Adipocyte (in vitro differentiated cells): ENCODE measurements at places on chromosomes 11 and 22.

DNA sequence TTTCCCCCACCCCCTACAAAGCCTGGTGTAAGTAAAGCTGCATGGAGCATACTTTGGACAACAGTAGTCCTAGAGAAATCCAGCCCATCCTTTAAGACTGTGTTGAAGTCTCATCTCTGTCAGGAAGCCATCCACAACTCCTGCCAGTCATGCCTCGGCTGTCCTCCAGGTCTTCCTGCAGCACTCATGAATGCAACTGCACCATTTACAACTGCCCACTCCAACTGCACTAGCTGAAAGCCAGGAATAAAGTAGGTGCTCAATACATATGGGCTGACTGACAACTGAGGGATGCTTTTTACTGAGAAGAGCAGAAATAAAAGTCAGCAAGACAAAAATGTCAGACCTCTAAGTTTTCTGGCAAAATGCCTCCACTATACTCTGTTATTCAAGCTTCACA, 27.4 kb downstream of the IL18BP start:
- no peak for DNase-seq

- DNase-seq: peak; percentile 98
Observed at GRCh38 chr11:63986156-63986931, at the start of gene OTUB1. Gene OTUB1 (plus strand): TSS chr11:63986438. CDS start chr11:63986457, 19 bp downstream.

DNA sequence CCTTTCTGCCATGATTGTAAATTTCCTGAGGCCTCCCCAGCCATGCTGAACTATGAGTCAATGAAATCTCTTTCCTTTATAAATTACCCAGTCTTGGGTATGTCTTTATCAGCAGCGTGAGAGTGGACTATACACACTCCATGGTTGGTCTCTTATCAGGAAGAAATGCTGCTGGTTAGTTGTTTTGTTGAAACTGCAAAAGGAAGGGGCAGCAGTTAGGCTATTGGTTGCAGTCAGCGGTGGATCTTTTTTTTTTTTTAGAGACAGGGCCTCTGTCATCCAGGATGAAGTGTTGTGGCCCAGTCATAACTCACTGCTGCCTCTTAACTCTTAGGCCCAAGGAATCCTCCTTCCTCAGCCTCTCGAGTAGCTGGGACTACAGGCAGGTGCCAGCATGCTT, 51.7 kb downstream of the HSD17B12 start:
- DNase-seq: no peak

DNA sequence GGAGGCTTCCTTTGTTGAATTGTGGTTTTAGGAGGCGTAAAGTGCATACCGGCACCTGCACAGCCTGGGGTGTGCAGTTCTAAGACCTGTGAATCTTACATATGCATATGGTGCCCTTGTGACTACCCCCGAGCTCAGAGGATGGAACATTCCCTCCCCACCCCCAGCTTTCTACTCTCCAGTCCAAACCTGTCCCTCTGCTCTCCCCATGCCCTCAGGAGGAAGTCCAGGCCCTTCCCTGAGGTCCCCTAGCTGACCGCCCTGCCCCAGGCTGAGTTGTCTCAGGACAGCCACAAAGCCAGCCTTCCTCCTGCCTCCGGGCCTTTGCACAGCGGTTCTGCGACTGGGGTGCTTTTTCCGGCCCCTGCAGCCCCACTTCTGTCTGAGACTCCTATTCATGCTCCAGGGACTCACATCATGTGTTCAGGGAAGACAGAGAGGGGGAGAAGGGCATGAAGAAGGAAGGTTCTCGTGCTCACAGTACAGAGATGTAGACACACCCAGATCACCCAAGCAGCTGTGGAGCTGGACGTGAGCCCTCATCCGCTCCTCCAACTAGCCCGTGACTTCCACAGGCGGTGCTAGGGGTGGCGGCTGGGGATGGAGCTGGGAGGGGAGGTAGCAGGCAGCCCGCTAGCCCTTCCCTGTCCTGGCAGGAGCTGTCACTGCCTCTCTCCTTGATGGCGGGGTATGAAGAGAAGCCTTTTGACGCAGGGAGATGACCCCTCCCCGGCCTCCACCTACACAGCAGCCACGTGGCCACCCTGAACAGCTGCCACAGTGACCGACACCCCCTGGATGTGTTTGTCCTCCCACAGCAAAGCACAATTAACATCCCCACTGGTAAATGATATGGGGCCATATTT, 50.8 kb downstream of the FLRT1 start:
- no peak for DNase-seq

- peak; percentile 61 for DNase-seq
Observed at GRCh38 chr11:85766721-85767161, 44.2 kb downstream of the SYTL2 start.
